ENCODE measurements at places on chromosomes 2 and 18.

GRCh38 chr2:29281086-29281915 is 166.1 kb downstream of the CLIP4 start:
- DNase-seq, result no peak

DNA sequence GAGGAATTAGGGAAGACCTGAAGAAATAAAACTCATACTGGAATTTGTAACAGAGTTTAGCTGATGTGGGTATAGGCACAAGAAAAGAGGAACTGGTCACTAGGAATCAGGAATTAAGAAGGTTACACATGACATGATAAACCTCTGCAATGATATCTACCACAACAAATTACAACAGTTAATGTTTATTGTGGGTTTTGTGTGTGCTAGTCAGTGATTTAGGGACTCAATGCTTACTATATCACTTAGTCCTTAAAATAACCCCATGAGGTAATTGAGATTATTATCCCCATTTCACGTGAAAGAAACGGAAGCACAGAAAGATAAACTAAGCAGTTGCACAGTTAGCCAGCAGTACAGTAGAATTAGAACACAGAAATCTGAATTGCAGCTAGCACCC is 415.8 kb upstream of the ZEB2 start:
- no peak for DNase-seq

GRCh38 chr18:12741351-12741750 is 38.5 kb downstream of the PSMG2 start:
- no peak for DNase-seq

- DNase-seq, result no peak
Measured at GRCh38 chr2:187415449-187415848, 32.6 kb downstream of the CALCRL start.

- DNase-seq, result peak; percentile 97
Measured at GRCh38 chr2:74454654-74455511, at the start of gene INO80B. INO80B (plus strand) TSS chr2:74455087; CDS start chr2:74455117, 30 bp downstream.

DNA sequence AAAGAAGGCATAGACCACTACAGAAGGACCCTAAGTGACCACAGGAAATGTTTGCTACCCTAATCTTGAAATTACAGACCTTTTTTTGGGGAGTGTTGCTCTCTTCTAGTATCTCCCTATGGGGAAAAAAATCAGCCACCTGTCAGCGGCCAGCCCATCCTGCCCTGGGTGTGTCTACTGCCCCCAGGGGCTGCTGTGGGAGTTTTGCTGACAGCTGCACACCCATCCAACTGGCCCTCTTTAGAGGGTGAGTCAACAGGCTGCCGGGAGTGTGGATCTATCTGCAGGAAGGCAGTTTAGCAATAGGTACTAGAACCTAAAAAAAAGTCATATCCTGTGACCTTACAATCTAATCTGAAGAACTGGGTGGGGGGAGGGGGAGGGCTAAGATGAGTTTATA is 796 bp upstream of the DYSF start:
- DNase-seq, result no peak

- no peak for DNase-seq
Measured at GRCh38 chr18:36493349-36494159, 196.0 kb downstream of the FHOD3 start.

DNA sequence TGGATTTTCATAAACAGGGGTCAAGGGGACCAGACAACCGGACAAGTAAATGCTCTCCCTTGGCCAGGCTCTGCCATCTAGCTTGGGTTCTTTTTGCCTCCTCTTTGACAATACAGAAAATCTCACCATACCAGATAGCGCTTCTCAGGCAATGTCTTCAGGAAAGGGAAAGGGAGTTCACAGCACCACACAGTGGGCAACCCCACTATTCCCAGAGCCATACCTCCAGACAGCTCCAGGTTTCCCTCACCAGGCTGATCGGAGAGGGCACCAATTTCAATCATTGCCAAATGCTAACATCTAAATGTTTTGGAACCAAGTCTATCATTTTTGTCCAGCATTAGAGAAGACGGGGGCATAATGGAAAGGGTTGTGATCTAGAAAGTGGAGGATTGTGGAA is 28.1 kb downstream of the CCDC68 start:
- no peak for DNase-seq

DNA sequence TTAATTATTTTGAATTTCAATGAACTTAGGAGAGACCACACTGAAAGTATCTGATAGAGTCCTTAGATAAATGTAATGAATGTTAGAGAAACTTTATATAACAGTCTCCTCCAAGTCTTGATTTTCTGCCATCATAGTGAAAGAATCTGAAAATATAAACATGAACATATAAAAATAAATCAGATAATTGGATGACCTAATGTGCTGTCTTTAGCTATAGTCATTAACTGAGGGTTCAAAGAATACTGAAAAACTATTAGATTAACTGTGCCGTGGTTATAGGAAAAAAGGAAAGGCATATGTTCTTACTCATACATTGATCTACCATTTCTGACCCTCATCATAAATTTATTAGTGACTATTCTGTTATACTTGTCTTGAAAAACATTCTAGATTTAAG is 47.0 kb upstream of the SPAG16 start:
- no peak for DNase-seq

- DNase-seq, result no peak
Measured at GRCh38 chr2:233803292-233803911, 25.3 kb downstream of the MROH2A start.

GRCh38 chr18:74692367-74693013 is 94.8 kb downstream of the ZNF407 start:
- DNase-seq, result no peak

DNA sequence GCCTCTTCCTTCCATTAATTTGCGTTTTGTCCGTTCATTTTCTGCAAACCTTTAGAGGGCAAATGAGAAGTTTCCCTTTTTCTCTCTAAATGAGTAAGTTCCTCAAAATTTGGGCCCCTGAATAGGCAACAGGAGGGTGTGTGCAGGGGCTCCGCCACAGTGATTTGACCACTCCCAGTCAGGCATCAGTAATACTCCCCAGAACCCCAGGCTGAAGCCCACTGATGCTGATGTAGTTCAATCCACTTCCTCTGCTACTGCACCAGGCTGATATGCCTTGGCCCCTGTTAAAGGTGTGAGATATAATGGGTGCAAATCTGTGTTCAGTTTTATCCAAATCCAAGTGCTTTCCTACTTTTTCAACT is 1150.0 kb downstream of the RPIA start:
- DNase-seq, result no peak

GRCh38 chr2:239536186-239536585 is 135.4 kb upstream of the HDAC4 start:
- DNase-seq, result no peak

GRCh38 chr2:238475566-238475965 is 48.8 kb downstream of the ASB1 start:
- DNase-seq, result peak; percentile 47

- DNase-seq, result no peak
Measured at GRCh38 chr18:64203295-64203694, 54.4 kb upstream of the LINC00305 start.

GRCh38 chr18:38487521-38487920 is 921.9 kb upstream of the CELF4 start:
- no peak for DNase-seq

GRCh38 chr2:64686283-64686956 is 32.7 kb upstream of the SERTAD2 start:
- DNase-seq, result no peak

- DNase-seq, result no peak
Measured at GRCh38 chr2:105129722-105130232, 91.9 kb downstream of the MRPS9 start.

GRCh38 chr2:46298522-46299353 is 1.5 kb downstream of the EPAS1 start:
- peak; percentile 34 for DNase-seq

DNA sequence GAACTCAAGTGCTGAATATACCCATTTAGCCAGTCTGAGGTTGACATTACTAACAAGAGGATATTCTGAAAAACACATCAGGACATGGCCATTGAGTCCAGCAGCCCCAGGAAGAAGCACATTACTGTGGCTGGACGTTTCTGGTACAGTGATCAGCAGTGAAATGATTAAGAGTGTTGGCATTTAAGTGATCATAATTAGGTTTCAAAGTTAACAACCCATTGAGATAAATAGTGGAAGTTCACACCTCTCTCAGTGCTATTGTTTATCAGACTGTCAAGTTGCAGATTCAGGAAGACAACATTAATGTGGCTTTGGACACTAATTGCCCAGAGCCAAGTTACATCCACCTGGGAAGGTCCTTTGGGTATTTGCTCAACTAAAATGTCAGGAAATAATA is 139.5 kb upstream of the GAREM1 start:
- DNase-seq, result no peak

GRCh38 chr2:233411162-233411561 is 56.9 kb downstream of the DGKD start:
- DNase-seq, result no peak

GRCh38 chr18:58194028-58194427 is 150.0 kb downstream of the NEDD4L start:
- DNase-seq, result no peak

DNA sequence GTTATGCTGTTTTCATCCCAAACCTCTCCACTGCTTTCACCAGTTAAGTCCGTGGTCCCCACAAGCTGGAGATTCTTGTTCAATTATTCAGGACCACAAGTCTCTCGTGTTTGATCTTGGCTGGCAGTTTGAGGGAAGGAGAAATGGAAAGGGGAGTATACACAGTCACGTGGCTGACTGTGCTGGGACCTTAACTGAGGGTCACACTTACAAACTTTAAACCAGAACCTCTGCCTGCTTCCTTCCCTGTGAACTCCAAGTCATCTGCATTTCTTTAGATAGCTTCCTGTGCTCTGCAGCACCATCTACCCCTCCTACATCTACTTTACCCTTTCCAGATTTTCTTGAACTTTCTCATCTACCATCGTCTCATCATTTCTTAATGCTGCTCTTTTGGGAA is 91.7 kb downstream of the ARHGEF4 start:
- no peak for DNase-seq

- DNase-seq, result peak; percentile 56
Measured at GRCh38 chr2:215269397-215270117, 42.3 kb upstream of the ATIC start.

DNA sequence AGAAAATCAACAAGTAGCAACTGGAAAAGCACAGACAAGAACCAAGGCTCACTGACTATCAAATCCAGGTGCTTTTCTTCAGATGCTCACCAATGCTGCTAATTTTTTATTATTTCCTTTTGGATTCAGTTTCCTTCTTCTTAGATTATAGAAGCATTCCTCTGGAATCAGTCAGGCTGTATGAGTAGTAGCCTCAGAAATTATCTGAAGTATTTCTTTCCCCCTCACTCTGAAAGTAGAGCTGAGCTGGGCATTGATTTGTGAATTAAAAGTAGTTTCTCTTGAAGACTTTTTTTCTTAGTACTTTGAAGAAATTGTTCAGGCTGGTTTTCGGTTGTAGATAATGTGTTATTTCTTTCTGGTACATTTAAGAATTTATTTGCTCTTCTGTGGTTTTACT is 273.7 kb downstream of the NOL4 start:
- DNase-seq, result no peak

GRCh38 chr2:98713332-98714015 is 17.5 kb downstream of the MGAT4A start:
- no peak for DNase-seq

GRCh38 chr2:39743269-39743776 is 35.7 kb downstream of the THUMPD2 start:
- DNase-seq, result no peak
